HS-27A (cell line): ENCODE measurements at places on chromosomes 3 and 15.

GRCh38 chr3:11289864-11290263 lies 17.7 kb downstream of the ATG7 start:
- no peak for DNase-seq

GRCh38 chr15:81165535-81165934 lies 31.1 kb upstream of the IL16 start:
- DNase-seq: no peak

GRCh38 chr3:24220859-24221657 lies 273.6 kb downstream of the THRB start:
- peak; percentile 94 for DNase-seq

- no peak for DNase-seq
Measured at GRCh38 chr3:133514418-133514817, 59.1 kb upstream of the CDV3 start.

DNA sequence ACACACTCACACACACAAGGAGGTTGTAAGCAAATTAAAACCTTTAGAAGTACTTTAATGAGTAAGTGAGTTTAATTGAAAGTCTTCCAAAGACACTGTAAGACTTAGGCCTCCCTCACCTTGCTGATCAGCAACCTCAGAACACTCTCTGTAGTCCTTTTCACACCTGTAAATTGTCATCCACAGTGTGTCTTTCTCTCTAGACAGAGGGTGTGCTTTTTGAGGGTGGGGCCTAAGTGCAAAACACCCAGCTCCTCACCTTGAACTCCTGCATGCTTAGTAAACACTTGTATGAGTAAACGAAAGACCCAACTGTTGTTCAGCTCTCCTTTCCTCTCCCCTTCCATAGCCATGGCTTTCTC lies 183.2 kb upstream of the IL12A start:
- DNase-seq: no peak

DNA sequence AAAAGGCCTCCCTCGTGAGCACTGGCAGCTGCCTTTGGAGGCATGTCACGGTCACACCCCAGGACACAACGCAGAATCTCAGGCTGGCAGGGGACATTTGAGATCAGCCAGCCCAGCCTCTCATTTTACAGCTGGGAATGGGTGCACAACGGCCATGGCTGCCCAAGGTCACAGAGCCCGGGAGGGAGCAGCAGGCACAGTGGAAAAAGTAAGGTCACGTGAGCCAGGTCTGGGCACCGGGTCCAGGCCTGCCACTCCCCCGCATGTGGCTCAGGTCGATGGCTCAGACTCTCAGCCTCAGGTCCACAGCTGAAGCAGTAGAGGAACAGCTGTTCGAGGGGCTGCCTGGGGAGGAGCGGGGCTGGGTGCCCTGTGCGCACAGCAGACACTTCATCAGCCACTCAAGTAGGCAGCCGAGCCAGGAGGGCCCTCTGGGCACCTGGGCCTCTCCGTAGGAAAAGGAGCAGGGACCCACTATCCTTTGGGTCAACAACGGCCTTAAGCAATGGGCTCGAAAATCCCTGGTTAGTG lies 260.6 kb downstream of the GOLGA6L6 start:
- DNase-seq: no peak

DNA sequence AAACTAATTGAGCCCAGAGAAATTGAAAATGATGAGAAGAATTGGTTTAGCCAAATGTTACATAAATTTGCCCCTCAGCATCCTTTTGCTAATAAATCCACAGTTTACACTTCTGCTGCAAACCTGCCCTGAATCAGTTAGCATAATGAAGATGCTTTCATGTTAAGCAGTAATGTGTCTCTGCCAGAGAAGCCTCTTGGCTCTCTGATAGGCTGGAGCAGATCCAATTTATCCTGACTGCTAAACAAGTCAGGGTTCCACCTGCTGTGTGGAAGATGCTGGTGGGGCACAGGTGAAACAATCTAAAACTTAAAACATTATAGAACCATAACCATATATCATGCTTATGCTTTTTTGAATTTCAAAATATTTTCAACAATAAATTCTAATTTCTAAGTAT lies 946.8 kb downstream of the OTOL1 start:
- no peak for DNase-seq

- no peak for DNase-seq
Measured at GRCh38 chr15:31106495-31107300, 5.2 kb upstream of the TRPM1 start.

GRCh38 chr15:56240390-56240789 lies 3.3 kb downstream of the RFX7 start:
- DNase-seq: no peak

- peak; percentile 86 for DNase-seq
Measured at GRCh38 chr3:24156466-24156865, 211.4 kb downstream of the NR1D2 start.

DNA sequence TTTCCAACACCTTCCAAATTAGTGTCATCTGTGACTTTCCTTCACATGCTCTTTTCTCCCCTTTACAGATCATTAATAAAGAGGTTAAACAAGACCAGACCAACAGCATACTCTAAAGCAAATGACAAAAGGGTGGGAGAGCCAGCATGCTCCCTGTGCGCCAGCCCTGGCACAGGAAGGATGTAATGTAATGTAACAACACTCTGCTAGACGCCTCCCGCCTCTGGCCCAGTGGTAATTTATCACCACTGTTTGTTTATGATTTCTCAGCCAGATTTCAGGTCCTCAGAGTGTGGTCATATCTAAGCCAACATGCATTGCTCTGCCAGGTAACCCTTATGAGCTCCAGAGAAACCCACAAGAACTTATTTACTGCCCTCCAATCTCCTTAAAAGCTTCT lies 189.5 kb upstream of the WNT5A start:
- DNase-seq: no peak

DNA sequence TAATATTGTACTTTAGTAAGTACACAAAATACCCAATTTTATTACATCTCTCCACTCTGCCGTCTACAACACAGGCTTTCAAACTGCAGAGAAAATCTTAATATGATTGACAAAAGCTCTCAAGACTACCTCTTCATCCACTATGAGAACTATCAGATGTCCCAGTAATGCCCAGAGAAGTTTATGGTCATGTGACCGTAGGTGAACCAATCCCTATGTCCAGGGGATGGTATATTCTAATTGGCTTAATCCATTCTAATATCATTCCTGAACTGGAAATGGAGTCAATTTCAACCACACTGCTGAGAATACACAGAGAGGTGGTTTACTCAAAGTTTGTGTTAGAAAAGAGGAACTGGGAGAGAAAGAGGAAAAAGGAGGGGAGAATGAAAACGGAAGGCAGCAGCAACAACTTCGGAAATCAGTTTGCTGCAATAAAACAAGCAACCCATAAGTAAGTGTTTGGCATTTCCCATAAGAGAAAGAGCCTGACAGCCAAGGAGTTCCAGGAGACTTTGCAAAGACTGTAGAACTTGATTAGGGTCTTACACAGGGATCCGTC lies 7.3 kb downstream of the SST start:
- no peak for DNase-seq

DNA sequence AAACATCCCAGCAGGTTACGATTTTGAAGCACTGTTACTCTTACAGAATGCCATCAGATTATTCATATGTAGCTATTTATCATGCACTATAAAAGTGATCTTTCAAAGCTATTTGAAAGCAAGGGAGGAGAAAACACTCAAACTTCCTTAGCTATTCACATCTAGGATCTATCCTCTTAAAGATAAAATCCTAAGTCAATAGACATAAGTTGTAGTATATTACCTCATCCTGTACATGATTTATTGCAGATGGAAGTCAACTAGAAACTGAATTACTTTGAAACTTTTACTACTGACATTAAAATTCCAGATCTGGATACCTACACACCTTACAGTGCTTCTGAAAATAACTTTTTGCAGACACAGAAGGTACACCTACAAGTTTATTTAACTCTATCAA lies 197.2 kb downstream of the MEIS2 start:
- DNase-seq: no peak

GRCh38 chr3:138060792-138061191 lies 50.8 kb downstream of the CLDN18 start:
- no peak for DNase-seq

DNA sequence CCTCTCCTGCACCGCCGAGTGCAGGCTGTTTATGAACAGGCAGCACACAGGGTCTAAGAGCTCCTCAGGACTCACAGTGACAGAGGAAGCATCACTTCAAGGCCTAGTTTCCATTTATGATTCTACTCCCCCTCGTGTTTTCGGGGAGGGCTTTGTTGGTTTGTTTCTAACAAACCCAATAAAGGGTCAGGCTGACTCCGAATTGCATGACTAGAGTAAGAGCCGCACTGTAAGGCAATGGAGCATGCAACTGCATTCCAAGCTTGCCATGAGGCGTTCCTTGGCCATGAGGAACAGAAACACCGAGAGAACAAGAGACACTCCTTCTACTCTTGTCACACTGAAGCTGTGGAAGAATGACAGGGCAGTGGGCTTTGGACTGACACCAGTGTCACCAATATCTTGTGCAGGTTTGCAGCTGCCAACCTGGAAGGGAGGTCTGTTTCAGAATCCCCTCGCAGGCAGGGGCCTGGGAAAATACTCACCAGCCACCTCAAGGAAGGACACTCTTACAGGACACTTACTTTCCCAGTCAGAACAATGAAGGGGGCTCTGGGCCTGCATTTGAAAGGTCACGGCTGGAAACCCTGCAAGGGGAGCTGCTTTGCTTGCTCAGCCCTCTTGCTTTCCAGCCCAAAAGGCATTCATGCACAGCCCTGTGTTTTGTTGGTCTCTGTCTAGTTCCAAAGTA lies 96.8 kb downstream of the ADAMTS17 start:
- no peak for DNase-seq

DNA sequence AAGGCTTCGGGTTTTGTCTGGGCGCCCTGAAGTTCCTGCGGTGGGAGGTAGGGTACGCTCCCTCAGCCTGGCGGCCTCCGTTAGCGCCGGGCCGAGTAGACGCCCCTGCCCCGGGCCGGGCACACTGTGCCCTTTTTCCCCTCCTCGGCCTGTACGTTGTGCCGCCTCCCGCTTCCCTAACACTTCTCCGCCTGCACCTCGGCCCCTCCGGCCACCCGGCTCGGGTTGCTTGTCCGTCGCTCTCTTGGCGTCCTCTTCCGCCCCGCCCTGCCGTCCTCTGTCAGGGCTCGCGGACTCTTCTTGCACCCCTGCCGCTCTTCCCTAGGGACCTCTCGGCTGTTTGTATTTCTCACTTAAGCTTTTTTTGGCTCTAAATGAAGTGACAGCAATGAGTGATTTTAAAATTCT lies 384 bp downstream of the KNL1 start:
- DNase-seq: peak; percentile 40

GRCh38 chr3:148546959-148547358 lies 150.7 kb upstream of the AGTR1 start:
- no peak for DNase-seq

- DNase-seq: no peak
Measured at GRCh38 chr15:87816016-87816415, 440.5 kb downstream of the NTRK3 start.

GRCh38 chr3:81753416-81754027 lies 7.9 kb downstream of the GBE1 start:
- no peak for DNase-seq

- no peak for DNase-seq
Measured at GRCh38 chr15:42034628-42035434, 14.0 kb upstream of the PLA2G4E start.

- no peak for DNase-seq
Measured at GRCh38 chr15:92833106-92833433, 67.1 kb upstream of the CHD2 start.

GRCh38 chr15:57033715-57034439 lies 115.4 kb downstream of the TCF12 start:
- DNase-seq: no peak

- peak; percentile 52 for DNase-seq
Measured at GRCh38 chr15:79028411-79028964, 62.1 kb downstream of the RASGRF1 start.

GRCh38 chr3:159892171-159892795 lies 96.4 kb upstream of the IL12A start:
- DNase-seq: no peak

DNA sequence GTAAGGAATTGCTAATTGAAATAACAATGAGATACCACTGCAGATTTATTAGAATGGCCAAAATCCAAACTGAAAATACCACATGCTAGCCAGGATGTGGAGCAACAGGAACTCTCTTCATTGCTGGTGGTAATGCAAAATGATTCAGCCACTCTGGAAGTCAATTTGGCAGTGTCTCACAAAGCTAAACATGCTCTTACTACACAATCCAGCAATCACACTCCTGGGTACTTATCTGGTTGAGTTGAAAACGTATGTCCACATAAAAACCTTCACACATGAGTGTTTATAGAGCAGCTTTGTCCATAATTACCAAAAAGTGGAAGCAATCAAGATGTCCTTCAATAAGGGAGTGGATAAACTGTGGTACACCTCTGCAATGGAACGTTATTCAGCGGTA lies 113.3 kb downstream of the SMAD6 start:
- DNase-seq: no peak

GRCh38 chr3:125080077-125080476 lies 24.3 kb upstream of the HEG1 start:
- no peak for DNase-seq

GRCh38 chr3:8538913-8539312 lies 37.3 kb downstream of the LMCD1 start:
- no peak for DNase-seq

DNA sequence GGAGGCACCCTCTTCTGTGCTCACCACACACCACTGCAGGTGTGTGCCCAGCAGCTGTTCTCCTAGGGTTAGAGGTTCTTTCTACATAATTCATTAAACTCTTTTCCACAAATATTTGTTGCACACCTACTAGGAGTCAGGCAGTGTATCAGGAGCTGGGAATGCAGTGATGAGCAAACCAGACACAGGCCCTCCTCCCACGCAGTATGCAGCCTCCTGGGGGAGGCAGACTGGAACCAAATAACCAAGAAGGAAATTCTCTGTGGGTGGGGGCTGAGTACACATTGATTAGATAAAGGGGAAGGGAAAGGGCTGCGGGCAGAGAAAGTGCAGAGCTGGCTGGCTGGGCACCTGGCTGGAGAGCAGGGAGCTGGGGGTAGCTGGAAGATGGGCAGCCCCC lies 18.5 kb upstream of the C3orf22 start:
- no peak for DNase-seq

- DNase-seq: peak; percentile 99
Measured at GRCh38 chr3:46935168-46935858, 41.2 kb downstream of the CCDC12 start.

- no peak for DNase-seq
Measured at GRCh38 chr3:171757361-171758034, 52.8 kb downstream of the PLD1 start.

- no peak for DNase-seq
Measured at GRCh38 chr3:141386611-141387111, 18.4 kb downstream of the ZBTB38 start.
